ENCODE measurements at places on chromosomes 11 and 22.

GRCh38 chr11:63875506-63876065 is 36.7 kb downstream of the MARK2 start:
- no peak for DNase-seq

DNA sequence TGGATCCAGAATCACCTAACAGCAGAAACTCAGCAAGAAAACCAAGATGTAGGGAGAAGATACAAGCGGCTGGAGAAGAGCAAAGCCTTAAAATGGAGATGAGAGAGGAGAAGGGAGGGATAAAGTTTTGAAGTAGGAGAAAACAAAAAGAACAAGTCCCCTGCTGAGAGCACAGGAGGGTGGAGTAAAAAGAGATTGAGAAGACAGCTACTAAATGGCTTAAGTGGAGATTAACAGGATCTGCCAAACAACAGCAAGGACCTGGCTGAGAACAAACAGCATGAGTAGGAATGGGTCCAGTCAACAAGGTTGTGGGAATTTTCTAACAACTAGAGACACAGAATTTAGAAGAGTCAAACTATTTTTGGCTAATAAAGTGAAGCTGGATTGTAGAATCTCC is 18.1 kb downstream of the BTG4 start:
- no peak for DNase-seq

DNA sequence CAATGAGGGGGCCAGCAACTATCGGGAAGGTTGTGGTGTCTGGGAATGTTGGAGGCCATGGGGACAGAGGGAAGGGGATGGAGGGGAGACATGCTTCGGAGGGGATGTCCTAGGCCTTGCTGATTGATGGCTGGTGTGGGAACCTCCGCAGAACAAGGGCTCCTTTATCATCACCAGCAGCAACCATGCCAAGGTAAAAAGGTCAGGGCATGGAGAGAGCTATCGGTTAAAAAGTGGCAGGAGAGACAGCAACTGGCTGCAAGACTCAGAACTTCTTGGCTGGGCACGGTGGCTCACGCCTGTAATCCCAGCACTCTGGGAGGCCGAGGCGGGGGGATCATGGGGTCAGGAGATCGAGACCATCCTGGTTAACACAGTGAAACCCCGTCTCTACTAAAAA is 3.0 kb downstream of the GSTT4 start:
- no peak for DNase-seq

DNA sequence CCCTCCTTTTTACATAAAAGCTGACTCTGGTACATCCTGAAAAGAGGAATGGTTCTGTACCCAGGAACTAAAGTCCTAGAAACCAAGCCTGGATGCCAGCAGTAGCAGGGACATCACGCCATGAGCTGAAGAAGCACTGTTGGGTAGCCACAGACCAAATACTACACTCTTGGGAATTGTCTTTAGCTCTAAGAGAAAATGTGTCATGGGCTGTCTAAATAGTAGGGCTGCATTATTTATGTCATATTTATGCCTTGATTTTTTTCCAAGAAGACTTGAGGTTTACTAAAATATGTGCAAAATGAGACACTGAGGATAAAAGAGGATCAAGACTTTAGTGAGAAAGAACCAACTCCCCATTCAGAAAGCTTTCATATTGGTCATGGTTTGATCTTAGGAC is 213.6 kb downstream of the RAB38 start:
- DNase-seq = no peak

DNA sequence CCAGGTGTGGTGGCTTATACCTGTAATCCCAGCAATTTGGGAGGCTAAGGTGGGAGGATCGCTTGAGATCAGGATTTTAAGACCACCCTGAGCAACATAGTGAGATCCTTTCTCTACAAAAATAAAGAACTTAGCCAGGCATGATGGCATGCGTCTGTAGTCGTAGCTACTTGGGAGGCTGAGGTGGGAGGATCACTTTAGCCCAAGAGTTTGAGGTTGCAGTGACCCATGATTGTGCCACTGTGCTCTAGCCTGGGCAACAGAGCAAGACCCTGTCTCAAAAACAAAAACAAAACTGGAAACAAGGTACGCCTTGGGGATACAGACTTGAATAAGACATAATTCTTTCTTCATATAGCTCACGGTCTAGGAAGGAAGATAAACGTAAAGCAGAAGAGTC is 63.1 kb upstream of the GRAMD1B start:
- DNase-seq = no peak

GRCh38 chr11:17579451-17579850 is 32.4 kb downstream of the OTOG start:
- DNase-seq = no peak

- no peak for DNase-seq
Measured at GRCh38 chr11:95045812-95046211, 3.4 kb upstream of the KDM4F start.

DNA sequence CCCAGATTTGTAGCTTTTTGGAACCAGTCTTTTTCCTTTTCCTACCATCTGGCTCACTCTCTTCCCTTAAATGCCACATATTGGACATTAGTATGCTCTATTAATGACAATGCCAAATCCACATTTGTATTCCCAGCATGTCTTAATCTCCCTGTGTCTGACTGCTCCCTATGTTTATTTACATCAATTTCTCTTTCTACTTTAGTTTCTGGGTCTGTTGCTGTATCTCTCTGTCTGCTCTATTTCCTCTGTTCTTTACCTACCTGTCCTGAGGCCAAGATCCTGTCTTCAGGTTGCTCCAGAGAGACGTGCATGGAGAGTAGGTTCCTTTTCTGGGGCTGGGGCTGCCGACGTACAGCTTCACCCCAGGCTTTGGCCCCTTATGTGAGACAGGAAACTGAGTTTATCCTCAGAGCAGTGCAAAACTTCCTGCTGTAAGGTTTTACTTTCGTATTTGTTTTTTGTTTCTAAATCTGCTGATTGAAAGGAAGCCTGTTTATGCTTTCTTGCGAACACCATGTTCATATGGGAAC is 25.6 kb downstream of the OR2AG2 start:
- peak; percentile 78 for DNase-seq

DNA sequence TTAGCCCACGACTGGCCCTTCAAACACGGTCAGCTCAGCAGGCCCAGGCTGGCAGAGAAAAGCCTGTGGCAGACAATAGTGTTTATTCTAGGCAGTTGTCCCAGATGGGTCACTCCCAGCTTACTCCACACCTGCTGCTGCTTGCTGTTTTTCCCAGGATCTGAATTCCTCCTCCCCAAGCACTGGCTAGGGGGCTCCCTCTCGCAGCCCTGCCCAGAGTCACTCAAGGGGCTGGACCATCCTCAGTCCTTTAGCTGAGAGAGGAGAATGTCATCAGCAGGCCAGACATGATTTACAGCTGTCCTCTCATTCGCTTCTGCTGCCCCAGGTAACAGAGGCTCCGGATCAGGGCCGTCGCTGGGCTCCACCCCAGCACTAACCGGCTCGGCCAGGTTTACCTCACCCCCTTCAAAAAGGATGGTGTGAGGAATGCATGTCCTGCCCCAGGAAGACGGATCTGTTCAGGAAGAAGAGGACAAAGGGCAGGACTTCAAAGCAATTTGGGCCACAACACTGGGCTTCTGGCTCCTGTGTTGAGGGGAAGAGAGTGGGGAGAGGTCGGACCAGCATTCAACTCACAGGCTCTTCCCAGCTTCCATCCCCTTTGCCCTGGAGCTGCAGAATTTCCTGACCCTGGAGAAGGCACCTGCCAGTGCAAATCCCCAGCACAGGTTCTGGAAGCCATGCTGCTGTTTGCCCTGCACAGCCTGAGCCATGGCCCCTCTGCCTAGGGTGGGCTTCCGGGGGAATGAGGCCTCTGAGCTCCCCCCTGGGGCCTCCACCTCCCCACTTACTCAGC is 59.7 kb upstream of the BARX2 start:
- no peak for DNase-seq

DNA sequence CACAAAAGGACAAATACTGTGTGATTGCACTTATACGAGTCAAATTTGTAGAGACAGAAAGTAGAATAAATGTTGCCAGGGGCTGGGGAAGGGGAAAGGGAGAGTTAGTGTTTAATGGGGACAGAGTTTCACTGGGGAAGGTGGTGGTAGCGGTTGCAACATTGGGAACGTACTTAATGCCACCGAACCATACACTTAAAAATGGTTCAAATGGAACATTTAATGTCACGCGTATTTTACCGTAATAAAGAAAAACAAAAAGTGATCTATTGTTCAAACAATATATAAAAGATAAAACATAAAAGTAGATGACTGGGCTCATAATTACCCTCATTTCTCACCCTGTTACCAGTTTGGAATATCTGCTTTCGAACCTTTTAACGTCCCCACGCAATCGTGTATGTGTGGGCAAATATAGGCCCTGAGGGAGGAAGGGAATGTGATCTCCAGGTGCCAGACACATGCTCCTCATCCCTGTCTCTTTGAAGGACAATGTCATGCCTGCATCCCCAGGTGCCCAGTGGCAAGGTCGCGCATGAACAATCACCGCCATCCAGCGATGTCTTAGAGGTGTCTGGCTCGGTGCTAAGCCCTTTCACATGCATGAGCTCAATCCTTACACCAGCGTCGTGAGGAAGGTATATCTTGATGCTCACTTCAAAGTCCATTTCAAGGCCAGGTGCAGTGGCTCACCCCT is 35.3 kb downstream of the LIF start:
- DNase-seq = no peak

- no peak for DNase-seq
Measured at GRCh38 chr11:15288863-15289262, 174.1 kb downstream of the INSC start.

DNA sequence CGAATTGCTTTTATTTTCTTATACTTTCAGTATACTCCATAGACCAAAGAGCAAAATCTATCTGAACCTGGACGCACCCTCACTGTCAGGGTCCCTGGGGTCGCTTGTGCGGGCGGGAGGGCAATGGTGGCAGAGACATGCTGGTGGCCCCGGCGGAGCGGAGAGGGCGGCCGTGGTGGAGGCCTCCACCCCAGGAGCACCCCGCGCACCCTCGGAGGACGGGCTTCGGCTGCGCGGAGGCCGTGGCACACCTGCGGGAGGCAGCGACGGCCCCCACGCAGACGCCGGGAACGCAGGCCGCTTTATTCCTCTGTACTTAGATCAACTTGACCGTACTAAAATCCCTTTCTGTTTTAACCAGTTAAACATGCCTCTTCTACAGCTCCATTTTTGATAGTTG is 1077.4 kb downstream of the BRD1 start:
- DNase-seq = no peak

- DNase-seq = no peak
Measured at GRCh38 chr11:107882095-107882820, 23.7 kb upstream of the SLC35F2 start.

GRCh38 chr11:2813968-2814367 is 71.6 kb downstream of the CDKN1C start:
- no peak for DNase-seq

DNA sequence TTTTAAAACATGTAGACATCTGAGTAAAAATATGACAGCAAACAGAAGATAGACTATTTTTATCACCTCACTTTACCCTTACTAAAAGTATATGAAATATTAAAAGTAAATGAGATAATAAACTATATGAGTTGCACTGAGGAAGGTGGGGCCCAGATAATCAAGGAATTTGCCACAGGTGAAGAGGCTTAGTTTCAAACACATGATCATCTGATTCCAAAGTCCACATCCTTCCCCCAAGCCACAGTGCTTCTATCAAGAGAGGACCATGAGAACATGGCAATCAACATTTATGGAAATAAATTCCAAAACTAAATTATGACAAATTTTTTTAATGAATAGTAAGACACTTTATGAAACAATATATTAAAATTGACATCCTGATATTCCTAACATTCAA is 384.0 kb downstream of the DCDC1 start:
- no peak for DNase-seq

DNA sequence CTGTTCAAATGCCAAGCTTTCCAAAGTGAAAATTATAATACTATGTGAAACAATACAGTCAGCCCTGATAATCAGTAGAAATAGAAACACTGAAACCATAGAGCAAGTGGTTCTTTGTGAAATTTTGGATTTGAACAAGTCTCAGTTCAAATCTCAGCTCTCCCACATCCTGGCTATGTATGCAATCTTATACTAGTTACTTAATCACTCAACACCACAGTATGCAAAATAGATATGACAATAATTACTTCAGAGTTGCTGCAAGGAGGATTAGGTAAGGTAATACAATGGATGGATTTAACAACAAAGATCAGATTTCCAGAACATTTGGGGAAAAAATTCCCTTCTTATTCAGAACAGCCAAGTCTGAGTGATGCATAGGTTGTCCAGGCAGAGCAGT is 851.8 kb upstream of the CCDC90B start:
- DNase-seq = no peak

DNA sequence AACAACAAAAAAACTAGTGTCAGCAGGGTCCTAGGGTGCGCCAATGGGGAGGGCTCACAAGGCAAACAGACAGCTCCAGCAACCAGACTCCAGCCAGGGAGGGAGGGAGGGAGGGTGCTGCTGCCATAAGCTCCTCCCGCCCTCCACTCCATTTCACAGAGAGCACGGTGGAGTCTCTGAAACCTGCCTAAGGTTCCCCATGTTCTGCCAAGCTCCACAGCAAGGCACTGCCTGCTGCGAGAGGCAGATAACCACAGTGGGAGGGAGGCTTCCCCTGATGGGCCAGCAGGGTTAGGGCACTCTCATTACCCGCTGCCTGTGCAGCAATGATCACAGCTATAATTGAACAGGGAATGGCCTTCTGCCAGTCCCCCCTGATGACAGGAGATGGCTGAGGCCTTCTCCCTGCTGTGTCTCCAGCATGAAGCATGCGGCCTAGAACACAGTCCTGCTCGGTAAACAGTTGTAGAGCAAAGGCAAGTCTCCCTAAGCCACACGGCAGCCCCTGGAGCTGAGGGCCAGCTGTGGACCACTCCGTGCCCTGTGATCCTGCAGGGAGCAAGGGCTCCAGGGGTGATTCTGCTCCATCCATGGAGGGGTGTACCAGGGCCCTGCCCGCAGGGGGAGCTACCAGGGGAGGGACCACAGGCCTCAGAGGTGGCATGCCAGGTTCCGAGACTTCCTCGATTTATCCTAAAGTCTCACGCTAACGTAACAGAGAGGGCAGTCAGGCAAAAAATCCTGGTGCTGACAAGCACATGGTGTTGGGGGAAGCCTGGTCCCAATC is 42.9 kb downstream of the PC start:
- no peak for DNase-seq

DNA sequence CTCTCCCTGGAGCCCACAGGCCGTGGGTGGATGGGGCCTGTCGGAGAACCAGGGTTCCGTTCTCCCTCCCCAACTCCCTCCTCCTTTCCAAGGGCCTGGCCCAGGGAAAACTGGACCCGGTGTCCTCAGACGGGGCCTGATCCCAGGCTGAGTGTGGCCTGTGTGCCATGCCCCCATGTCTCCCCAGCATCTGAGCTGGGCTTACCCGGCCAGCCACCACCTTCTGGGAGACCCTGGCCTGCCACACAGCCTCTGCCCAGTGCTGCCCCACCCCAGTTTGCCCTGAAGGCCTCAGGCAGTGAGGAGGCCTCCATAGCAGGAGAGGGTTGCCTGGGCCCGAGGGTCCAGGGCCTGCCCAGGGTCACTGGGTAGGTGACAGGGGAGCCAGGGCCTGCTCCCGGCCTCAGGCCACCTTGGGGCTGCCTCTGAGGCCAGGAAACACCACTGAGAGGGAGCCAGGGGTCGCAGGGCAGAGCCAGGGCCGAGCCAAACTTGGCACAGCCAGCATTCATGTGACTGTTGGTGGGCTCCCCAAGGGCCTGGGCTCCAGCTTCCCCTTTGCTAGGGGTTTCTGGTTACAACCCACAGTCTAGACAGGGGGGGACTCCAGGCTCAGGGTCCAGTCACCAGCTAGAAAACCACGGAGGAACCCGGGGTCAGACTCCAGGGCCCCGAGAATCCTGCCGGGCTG is 590 bp upstream of the IFITM10 start:
- DNase-seq = no peak

- DNase-seq = peak; percentile 36
Measured at GRCh38 chr11:131691181-131692041, 321.0 kb downstream of the NTM start.

GRCh38 chr11:15800111-15800800 is 556.1 kb downstream of the SOX6 start:
- peak; percentile 2 for DNase-seq
